ENCODE measurements at places on chromosomes 2 and 18.

DNA sequence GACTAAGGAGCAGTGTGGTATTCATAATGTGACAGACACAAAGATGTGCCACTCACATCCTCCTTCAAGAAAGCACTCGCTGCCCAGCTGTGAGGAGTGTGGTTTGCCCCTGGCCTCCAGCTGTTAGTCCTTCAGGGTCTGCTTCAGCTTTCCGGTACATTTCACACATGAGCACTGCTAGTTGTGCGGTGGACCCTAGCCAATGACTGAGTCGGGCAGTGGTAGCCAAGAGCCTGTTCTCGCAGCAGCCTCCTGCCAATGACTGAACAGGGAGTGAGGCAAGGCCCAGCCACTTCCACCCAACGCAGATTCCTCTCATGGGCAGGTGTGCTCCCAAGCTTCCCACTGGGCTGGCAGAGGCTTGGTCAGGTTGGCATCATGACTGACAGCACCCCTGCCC, 254.3 kb downstream of the RBM43 start:
- peaks cover 5% of the 10 kb centered on the region for H3K27me3 ChIP-seq
- no peaks in the 10 kb centered on the region for H3K36me3 ChIP-seq
- H3K27ac ChIP-seq, result no peak overlapping the region
- H3K4me3 ChIP-seq, result no peak overlapping the region
- no peaks in the 10 kb centered on the region for H3K4me1 ChIP-seq

GRCh38 chr2:4464634-4465266, 761.4 kb downstream of the DCDC2C start:
- H3K36me3 ChIP-seq, result no peaks in the 10 kb centered on the region
- no peaks in the 10 kb centered on the region for H3K27me3 ChIP-seq
- no peak overlapping the region for H3K27ac ChIP-seq
- H3K4me1 ChIP-seq, result no peaks in the 10 kb centered on the region

GRCh38 chr2:64836566-64836965, 152.6 kb upstream of the SLC1A4 start:
- H3K27ac ChIP-seq, result no peak overlapping the region
- H3K27me3 ChIP-seq, result no peaks in the 10 kb centered on the region
- peaks cover 12% of the 10 kb centered on the region for H3K4me1 ChIP-seq
- no peaks in the 10 kb centered on the region for H3K36me3 ChIP-seq
- H3K4me3 ChIP-seq, result no peak overlapping the region

DNA sequence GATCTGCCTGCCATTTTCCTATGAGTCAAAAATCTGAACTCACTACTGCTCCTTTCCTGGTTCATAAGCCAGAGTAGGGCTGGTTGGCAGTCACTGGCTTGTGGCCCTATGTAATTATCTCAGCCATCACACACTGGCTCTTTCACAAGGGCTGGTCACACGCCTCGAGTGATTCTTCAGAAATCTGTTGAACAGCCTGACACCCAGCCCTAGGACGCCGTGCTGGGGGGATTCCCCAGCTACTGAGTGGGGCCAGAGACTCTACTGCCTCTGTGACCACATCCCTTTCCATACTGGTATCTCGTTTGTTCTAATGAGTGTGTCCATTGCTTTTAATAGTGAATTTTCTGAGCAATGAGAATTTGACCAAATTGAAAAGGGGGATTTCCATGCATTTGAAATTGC, 45.8 kb upstream of the RBM44 start:
- H3K27me3 ChIP-seq, result no peaks in the 10 kb centered on the region
- H3K36me3 ChIP-seq, result peaks cover 52% of the 10 kb centered on the region
- H3K27ac ChIP-seq, result peak overlapping the region; percentile 89
- peak overlapping the region; percentile 40 for H3K4me3 ChIP-seq

GRCh38 chr2:170314744-170315447, 136.9 kb downstream of the MYO3B start:
- H3K4me3 ChIP-seq, result no peak overlapping the region
- DNase-seq, result no peak
- no peak overlapping the region for H3K27ac ChIP-seq
- H3K27me3 ChIP-seq, result peaks cover 40% of the 10 kb centered on the region

DNA sequence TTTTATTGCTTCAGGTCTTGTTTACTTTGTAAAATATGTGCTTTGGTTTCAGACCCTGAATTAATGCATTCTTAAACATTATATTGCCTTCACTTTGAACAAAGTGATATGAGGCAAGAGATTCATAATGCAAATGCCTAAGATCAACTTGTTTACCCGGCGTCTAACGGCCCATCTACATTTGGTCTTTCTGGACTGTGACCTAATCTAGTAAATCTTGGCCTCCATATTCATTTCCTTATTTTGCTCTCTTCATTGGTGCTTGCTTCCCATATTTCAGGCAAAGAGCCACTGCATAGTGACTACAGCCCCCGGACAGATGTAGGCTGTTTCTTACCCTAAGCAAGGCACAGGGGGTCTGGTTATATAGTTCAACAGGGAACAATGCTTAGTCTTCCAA, 53.0 kb upstream of the SLC39A10 start:
- H3K4me1 ChIP-seq, result peaks cover 14% of the 10 kb centered on the region
- no peak overlapping the region for H3K27ac ChIP-seq
- DNase-seq, result no peak
- no peaks in the 10 kb centered on the region for H3K27me3 ChIP-seq
- H3K4me3 ChIP-seq, result no peak overlapping the region
- no peaks in the 10 kb centered on the region for H3K36me3 ChIP-seq

DNA sequence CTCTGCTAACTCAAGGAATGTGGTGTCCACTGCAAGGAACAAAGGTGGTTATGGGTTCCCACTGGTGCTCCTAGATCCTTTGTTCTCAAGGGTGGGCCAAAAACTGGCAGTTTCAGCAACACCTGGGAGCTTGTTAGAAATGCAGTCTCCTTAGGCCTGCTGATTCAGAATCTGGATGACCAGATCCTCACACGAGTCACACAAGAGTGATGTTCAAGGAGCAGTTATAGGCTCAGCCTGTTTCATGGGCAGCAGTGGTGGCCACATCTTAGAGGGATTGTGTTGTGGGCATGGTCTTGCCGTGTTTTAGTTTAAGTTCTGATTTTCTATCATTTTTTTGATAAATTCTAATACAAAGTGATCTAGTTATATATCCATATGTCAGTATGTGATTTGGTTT, 28.7 kb upstream of the MGAT5 start:
- no peak overlapping the region for H3K4me3 ChIP-seq
- no peaks in the 10 kb centered on the region for H3K27me3 ChIP-seq
- no peak for DNase-seq

All from activated naive CD8-positive, alpha-beta T cell treated with anti-CD3 and anti-CD28 coated beads for 36 hours (primary cell).